Activated T-cell treated with anti-CD3 and anti-CD28 coated beads, Interleukin-2, amount 50 U/mL, for 72 hours (primary cell): ENCODE measurements at places on chromosomes 11 and 22. TPM values are rescaled to one million over a fixed set of nuclear protein-coding genes. Genes with fewer than 3 reads are reported as not detected.

Gene TSSK2
- total RNA-seq, result not detected

DNA sequence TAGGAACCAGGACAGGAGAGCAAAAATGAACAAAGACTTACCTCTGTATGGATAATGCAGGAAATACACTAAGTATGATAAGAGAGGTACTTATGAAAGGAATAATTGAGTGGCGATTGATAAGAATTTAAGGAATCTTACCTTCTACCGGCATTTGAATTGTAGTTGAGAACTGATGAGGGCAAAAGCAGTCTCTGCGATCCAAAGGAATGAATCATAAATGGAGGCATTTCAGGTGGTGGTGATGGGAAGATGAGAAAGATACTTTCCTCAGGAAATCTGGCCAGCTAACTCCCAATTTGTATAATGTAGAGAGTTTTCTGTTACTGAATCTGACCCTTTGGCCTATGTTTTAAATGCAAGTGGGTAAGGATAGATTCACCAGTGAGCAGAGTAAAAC, 71.9 kb upstream of the C11orf87 start:
- no peak for DNase-seq

GRCh38 chr11:19561011-19561410, 151.6 kb upstream of the NAV2 start:
- no peak for DNase-seq

DNA sequence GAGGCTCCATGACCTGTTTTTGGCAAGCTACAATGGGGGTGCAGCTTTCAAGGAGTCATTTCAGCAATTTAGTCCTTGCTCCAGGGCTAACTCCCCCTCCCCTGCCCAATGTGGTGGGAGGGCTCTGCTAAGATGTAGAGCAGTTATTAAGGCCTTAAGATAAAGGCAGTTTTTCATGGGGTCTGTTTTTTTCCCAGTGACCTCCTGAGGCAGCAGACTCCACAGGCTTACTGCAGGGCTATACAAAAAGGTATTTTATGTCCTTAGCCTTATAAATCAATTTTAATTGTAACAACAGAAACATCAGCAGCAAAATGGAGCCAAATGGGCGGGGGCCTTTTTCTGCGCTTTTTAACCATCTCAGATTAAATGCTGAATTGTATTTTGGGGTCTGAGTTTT, 192.3 kb downstream of the KIRREL3 start:
- DNase-seq, result no peak

GRCh38 chr11:76764941-76765665, 18.1 kb upstream of the TSKU start:
- no peak for DNase-seq

Gene SCN3B
- total RNA-seq, result not detected

DNA sequence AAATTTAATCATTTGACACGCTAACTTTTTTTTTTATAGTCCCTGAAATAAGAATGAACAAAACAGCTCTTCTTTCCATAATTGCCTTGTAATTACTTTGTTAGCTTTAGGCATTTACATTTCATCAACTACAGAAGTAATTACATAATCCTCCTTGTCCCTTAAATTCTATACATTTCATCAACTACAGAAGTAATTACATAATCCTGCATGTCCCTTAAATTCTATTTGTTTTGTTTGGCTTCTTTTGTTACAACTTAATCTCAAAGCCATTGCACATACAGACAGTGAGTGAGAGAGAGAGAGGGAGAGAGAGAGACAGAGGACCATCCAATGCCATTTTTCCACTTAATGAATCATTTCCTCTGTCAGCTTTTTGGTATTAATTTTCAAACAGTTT, 873.2 kb downstream of the METTL15 start:
- no peak for DNase-seq

GRCh38 chr11:30424844-30425243, 101.9 kb downstream of the ARL14EP start:
- DNase-seq, result no peak

Gene MS4A4E
- total RNA-seq, result not detected

Gene OR5D16
- total RNA-seq, result not detected

Gene SLC22A6
- total RNA-seq, result not detected

DNA sequence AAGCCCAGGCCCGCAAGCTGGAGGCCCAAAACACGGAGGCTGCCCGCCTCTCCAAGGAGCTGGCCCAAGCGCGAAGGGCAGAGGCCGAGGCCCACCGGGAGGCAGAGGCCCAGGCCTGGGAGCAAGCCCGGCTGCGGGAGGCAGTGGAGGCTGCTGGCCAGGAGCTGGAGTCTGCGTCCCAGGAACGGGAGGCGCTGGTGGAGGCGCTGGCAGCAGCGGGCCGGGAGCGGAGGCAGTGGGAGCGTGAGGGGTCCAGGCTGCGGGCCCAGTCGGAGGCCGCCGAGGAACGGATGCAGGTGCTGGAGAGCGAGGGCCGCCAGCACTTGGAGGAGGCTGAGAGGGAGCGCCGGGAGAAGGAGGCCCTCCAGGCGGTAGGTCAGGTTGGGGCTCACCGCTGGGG, 4.8 kb downstream of the CCDC88B start:
- DNase-seq, result no peak

DNA sequence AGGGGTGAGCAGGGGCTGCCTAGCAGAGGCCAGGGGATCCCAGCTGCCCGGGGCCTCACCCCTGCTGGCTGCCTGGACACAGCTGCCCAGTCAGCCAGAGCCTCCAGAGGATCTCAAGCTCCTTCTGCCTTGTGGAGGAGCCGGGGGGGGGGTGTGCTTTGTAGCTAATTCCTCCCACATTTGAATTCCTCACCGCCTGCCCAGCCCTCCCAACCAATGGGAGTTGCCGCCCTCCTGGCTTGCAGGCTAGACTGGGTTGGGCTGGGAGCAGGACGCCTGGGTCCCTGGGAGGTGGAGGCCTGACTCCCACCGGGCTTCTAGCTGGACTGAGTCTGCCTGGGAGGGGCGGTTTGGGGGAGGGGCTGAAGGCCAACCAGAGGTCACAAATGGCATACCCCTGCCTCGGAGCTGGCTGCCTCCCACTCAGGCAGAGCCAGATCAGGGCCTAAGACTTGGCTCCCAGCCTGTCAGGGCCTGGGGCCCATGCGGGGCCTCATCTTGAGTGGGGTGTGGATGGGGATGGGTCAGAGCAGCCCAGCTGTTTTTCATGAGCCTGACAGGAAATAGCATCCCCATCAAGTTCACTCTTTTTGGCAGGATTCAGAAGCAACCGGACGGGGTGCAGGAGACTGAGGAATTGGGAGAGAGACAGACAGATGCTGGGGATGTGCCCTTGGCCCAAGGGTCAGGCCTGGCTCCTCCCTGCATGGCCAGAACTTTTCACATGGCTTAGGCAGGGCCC, 29.2 kb upstream of the PDE2A start:
- no peak for DNase-seq

DNA sequence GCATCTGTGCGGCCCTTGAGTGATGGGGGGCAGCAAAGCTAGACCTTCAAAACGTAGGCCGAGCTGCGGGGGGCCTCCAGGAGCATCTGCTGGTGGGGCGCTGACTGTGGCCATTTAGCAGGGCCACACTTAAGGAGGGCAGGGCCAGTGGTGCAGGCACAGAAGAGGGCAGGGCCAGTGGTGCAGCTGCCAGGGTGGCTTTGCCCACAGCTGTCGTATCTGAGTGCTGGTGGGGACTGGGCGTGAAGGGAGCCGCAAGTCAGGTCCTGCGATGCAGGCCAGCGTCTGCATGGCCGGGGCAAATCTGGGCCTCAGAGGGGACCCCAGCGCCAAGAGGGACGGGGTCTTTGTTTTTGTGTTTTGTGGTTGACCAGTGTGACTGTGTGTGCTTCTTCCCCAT, 27.7 kb downstream of the RNH1 start:
- DNase-seq, result no peak

Gene CD3E
- 419 TPM for total RNA-seq
